ENCODE measurements at places on chromosomes 4 and X.

DNA sequence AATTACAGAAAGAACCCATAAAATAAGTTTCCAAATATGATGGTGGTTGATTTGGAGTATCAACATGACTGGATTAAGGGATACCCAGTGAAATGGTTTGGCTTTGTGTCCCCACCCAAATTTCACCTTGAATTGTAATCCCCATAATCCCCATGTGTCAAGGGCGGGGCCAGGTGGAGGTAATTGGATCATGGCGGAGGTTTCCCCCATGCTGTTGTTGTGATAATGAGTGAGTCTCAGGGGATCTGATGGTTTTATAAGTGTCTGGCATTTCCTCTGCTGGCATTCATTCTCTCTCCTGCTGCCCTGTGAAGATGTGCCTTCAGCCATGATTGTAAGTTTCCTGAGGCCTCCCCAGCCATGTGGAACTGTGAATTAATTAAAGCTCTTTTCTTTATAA lies 39.1 kb downstream of the WDFY3 start:
- DNase-seq = no peak

GRCh38 chrX:110159865-110160264 lies 157.0 kb downstream of the TMEM164 start:
- no peak for DNase-seq

- DNase-seq = no peak
Measured at GRCh38 chrX:103513476-103514108, 5.7 kb downstream of the RAB40A start.

DNA sequence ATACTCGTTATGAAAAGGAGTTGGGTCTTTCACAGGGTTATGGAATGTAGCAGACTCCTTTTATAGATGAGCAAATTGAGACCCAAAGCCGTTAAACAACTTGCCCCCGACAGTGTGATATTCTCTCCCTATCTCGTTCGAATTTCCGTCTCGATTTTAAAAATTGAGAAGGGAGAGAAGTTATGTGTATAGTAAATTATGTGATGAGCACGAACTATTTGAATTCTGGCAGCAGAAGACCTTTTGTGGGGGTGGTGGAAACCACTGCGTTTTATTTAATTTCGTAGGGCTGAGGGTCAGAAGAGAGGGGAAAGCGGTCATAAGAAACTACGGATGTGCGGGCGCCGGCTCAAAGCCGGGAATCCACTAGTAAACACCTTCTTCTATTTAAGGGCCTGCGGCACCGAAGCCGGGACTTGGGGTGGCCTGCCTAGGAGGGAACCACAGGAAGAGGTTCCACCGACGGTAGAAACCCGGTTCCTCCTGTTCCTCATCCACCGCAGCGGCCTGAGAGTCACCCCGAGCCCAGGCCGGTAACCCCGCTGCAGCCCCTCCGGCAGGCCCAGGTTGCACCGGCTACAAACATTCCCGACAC lies 1.5 kb upstream of the DDX3X start:
- DNase-seq = no peak

GRCh38 chr4:79927931-79928330 lies 145.1 kb downstream of the ANTXR2 start:
- no peak for DNase-seq

DNA sequence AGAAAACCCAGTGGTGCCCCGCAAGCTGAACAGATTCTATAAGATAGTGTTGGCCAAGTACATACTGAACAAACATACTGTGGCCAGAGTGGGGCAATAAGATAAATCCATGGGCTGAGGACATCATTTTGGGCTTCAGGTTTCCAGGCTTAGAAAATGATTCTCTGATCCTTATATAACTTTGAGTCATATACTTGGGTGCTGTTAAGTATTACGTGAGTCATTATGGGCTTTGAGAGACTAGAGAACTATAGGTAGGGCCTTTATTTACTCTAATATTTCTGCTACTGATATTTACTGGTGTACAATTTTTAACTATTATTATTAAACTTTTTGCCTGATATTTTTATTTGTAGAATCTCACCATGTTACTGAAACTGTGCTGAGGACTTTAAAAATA lies 586.1 kb downstream of the CENPC start:
- no peak for DNase-seq

Data from T1000 (cell line).